ENCODE measurements at places on chromosomes 11 and 22. TPM values are rescaled to one million over a fixed set of nuclear protein-coding genes. Genes with fewer than 3 reads are reported as not detected.

APOBEC3B gene
- total RNA-seq = 28.4 TPM

THRSP gene
- total RNA-seq = not detected

SYNGR1 gene
- total RNA-seq = 14.5 TPM

MRGPRX4 gene
- total RNA-seq = not detected

SERPIND1 gene
- total RNA-seq = not detected

SYTL2 gene
- 11.6 TPM for total RNA-seq

NXPE1 gene
- total RNA-seq = not detected

RBM14 gene
- 81.7 TPM for total RNA-seq

HBG2 gene
- total RNA-seq = not detected

LRP4 gene
- total RNA-seq = 8.7 TPM

GVQW3 gene
- total RNA-seq = 1.1 TPM

BTBD18 gene
- not detected for total RNA-seq
